ENCODE measurements at places on chromosomes 13 and 19.

GRCh38 chr19:35519291-35519690 lies 5.8 kb upstream of the DMKN start:
- no peak for DNase-seq

- no peak for DNase-seq
Measured at GRCh38 chr19:58229255-58229639, 533 bp downstream of the ZNF544 start.

GRCh38 chr13:105902396-105902795 lies 633.1 kb downstream of the EFNB2 start:
- DNase-seq = no peak

DNA sequence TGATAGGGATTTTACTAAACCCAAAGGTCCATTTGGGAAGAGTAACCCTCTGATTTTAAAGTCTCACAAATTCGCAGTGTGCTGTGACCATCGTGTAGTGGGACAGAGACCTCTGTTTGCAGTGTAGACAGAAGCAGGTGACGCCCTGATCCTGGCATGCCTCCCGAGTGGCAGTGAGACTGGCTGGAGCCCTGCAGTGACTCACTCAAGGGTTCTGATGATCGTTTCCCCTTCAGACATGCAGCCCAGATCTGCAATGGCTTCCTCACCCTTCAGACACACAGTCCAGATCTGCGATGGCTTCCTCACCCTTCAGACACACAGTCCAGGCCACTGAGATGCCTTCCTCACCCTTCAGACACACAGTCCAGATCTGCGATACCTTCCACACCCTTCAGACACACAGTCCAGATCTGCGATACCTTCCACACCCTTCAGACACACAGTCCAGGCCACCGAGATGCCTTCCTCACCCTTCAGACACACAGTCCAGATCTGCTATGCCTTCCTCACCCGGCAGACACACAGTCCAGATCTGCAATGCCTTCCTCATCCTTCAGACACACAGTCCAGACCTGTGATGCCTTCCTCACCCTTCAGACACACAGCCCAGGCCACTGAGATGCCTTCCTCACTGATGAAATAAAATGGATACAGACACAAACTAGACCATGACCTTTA lies 125.2 kb downstream of the ATP11A start:
- no peak for DNase-seq

GRCh38 chr19:46408664-46409039 lies 4.7 kb downstream of the CCDC8 start:
- DNase-seq = no peak
